ENCODE measurements at places on chromosomes 3 and 15.

- DNase-seq = no peak
These were observed 47.0 kb upstream of the PPIB start for GRCh38 chr15:64209680-64210334.

GRCh38 chr3:52694528-52695189 lies 8.8 kb downstream of the GNL3 start:
- no peak for DNase-seq

- no peak for DNase-seq
These were observed 69.7 kb upstream of the LRRFIP2 start for GRCh38 chr3:37243820-37244748.

DNA sequence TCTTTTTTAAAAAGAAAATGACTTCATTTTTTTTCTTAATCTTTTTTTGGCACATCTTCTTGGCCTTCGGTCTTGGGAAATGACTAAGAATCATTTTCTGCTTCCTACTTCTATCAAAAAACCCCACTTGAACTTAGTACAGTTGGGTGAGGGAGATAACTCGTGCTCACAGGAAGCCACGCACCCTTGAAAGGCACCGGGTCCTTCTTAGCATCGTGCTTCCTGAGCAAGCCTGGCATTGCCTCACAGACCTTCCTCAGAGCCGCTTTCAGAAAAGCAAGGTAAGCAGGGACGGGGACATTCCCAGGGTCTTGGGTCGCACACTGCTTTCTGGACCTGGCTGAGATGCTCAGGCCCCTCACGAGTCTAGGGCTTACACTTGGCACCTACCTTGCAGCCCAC lies at the start of gene CCR4:
CCR4 (plus strand) TSS at position 235 of the 402 bp plus-strand sequence. CDS start 1,779 bp downstream, outside the sequence.
- DNase-seq = no peak

- no peak for DNase-seq
These were observed 13.2 kb upstream of the GNB4 start for GRCh38 chr3:179464323-179465092.

DNA sequence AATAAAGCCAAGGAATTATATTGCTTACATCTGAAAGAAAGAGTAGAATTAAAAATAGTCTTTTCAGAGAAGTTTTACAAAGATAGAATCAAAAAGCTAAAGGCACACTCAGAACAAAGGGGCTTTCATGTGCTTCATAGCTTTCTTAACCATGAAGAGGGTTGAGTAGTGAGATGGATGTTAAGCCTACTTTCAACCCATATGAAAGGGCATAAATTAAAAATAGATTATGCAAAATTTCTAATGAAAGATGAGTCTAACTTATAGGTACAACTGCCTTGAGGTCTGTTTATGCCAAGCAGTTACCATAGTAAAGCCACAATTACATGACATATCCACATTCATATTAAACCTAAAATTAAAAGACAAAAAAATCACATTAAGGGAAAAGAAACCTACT lies 223.3 kb upstream of the ARHGEF26 start:
- no peak for DNase-seq

- DNase-seq = no peak
These were observed 75.5 kb downstream of the NEDD4 start for GRCh38 chr15:55917881-55918296.

DNA sequence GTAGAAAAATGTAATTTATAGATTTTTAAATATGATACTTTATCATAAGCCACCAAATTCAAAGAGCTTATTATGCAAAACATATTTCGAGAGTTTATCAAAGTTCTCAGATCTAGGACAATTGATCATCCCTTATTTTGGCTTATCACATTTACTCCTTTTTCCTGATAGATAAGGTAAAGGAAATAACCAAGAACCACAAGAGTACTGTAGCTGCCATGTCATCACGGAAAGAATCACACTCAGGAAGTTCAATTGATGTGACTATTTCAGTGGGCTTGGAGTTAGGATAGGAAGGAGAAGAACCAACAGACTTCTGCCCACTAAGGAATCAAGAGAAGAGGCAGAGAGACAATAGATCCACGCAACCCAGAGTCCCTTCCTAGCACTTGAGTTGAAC lies 142.7 kb upstream of the TMCO5A start:
- DNase-seq = no peak

DNA sequence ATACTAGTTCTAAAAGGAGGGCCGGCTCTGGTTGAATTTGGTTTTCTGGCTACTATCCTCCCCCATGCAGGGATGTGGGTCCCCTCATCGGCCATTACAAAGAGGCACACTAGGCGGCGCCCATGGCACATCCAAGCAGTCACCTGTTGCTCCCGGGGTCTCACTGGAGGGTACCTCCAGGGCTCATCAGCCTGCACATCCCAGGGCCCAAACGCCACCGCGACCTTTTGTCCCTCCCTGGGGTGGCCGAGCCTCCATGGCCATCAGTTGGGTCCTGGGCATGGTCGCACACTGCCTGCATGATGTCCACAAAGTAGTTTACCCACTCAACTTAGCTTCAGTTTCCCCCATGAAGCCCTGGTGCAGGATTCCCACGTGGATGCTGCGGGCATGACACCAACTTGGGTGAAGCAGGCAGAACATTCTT lies 28.3 kb downstream of the IDH3A start:
- no peak for DNase-seq

DNA sequence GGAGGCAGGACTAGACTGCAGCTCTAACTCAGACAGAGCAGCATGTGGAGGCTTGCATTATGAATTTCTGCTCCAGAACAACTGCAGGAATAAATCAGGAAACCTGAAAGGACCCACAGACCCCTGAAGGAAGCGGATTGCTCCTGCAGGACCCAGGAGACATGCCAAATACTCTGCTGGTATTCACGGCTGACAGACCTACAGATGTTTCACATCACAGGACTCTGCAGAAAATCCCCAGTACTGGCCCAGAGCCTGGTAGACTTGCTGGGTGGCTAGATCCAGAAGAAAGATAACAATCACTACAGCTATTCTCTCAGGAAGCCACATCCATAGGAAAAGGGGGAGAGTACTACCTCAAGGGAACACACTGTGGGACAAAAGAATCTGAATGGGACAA lies 942.1 kb downstream of the AGBL1 start:
- no peak for DNase-seq

DNA sequence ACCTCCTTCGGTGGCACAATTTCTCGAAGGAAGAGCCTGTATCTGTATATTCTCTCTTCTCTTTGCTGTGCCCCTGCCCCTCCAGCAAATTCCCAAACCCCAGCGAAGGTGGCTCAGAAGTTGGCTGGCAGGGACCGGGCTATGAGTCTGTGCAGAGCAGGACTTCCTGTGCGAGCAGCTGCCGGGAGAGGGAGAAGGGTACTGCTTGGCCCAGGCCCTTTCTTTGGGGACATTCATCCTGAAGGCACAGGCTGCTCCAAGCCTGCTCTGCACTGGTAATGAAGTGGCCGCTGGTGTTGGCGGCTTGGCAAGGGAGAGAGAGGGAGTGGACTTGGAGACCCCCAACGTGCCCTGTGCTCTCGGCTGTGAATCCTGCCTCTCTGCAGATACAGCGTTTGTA lies 1.5 kb downstream of the SLC6A11 start:
- DNase-seq = no peak

GRCh38 chr3:46481636-46482035 lies 16.1 kb upstream of the RTP3 start:
- no peak for DNase-seq

DNA sequence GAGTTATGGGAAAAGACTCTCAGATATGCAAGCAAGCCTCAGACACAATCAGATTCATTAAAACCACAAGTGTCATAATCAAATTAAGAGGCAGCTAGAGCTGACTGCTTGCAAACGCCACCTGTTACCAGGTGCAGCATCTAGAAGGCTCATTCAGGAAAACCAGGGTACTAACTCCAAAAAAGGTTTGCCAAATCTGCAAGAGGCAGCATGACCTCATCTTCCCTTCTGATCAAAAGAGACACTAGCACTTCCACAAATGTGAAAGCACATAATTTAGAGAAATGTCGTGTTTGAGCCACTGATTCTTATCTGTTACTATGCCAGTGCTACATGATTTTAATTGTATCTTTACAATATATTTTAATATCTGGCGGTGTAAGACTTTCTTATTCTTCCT lies 123.3 kb upstream of the NANOGP8 start:
- DNase-seq = no peak

DNA sequence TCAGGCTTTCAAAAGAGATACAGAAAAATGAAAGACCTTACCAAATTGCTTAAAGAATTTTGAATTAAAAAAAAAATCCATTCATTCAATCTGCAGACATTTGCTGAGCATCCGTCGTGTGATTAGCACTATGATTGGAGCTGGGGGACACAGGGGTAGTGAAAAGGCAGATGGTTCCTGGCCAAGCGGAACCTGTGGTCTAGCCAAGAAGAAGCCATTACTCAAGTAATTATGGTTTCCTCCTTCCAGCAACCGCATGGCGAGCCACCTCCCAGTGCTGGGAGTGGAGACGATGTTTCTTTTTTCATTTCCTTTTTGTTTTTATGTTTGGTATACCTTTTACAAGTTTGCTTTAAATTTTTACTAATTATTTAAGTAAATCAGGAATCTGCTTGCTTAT lies 140.2 kb downstream of the CACNA2D3 start:
- DNase-seq = no peak

GRCh38 chr15:83983634-83984458 lies 251.7 kb upstream of the GOLGA6L4 start:
- DNase-seq = no peak

Data from central memory CD8-positive, alpha-beta T cell (primary cell).